GM23248 (cell line): ENCODE measurements at places on chromosomes 4 and X.
A peak's percentile ranks its signal among the peaks of the same experiment; 100 is the strongest.

- DNase-seq: peak; percentile 30
Measured at GRCh38 chrX:3699821-3700381, 13.5 kb downstream of the PRKX start.

DNA sequence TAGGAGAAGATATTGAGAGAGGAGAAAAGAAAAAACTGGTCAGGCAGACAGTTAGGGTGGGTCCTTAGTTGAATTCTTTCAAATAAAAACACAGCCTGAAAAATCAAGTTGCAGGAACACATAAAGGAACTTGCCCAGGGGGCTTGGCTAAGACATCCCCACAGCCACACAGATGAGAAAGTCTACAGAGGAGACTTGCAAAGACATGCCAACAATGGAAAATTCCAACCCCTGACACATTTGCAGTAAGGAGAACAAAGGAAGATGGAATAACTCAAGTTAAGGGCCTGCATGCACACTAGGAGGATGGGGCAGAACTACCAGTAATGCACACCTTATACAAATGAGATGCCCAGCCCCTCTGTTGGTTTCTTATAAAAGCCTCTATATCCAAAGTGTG, 197.6 kb downstream of the CPXCR1 start:
- DNase-seq: no peak

DNA sequence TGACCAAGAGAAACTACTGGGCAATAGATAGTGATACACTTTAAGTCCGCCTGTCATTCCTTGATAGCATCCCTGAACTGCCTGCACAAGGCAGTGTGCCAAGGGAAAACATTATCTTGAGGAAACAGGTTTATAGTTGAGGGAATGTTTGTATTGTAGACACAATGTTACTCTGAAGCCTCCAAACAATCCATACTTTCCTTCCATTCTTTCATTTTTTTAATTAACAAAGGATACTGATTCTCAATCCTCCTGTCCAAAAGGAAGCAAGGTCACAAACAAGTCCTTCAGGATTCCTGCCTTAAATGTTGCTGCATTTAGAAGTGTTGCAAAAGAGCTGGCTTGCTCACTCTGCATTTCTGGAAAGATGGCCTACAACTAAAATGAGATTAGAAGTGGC, 61.7 kb upstream of the PRSS48 start:
- DNase-seq: no peak

- no peak for DNase-seq
Measured at GRCh38 chr4:21733894-21734630, 214.5 kb downstream of the KCNIP4 start.

GRCh38 chr4:13541720-13542576, 2.4 kb downstream of the NKX3-2 start:
- no peak for DNase-seq
